Renal cortical epithelial cell (primary cell): ENCODE measurements at places on chromosomes 2 and 18. TPM values are rescaled to one million over a fixed set of nuclear protein-coding genes. Genes with fewer than 3 reads are reported as not detected.

GRCh38 chr2:41496908-41497307 lies 550.9 kb upstream of the PKDCC start:
- DNase-seq, result no peak

GRCh38 chr2:46034535-46034934 lies 262.7 kb upstream of the EPAS1 start:
- DNase-seq, result no peak

DNA sequence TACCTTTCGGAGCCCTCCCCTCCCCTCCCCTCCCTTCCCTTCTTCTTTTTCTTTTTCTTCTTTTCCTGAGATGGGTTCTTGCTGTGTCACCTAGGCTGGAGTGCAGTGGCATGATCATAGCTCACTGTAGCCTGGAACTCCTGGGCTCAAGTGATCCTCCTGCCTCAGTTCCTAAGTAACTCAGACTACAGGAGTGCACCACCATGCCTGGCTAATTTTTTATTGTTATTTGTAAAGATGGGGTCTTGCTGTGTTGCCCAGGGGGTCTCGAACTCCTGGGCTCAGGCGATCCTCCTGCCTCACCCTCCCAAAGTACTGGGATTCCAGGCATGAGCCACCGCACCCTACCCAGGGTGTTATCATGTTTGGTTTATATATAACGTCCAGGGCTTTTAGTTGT lies 66.7 kb downstream of the ASB1 start:
- no peak for DNase-seq

Gene EVA1A
- 82.8 and 202 TPM in 2 replicates for total RNA-seq

Gene TRAF3IP1
- 6.4 and 25.3 TPM in 2 replicates for total RNA-seq
